Activated CD4-positive, alpha-beta T cell treated with anti-CD3 and anti-CD28 coated beads, Interleukin-2, amount 10 ng/mL, durations not matched to agents 7 days and 5 days (primary cell): ENCODE measurements at places on chromosomes 6 and 20.

GRCh38 chr6:28803337-28803709 lies 120.5 kb downstream of the TRIM27 start:
- DNase-seq = no peak

DNA sequence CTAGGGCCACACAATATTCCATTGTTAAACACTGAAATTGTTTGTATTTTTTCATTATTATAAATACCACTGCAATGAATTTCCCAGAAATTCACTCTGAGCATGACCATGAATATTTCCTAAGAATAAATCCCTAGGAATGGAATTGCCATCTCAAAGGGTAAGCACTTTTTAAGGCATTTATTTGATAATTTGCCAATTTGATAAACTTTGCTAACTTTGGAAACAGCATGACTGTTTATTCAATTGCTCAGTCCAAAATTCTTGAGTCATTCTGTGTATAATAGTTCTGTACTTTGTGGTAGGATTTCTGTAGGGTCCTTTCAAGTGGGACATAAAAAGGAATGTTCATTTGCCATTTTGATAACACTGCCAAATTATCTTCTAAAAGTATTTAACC lies 44.2 kb upstream of the TOX2 start:
- DNase-seq = no peak

DNA sequence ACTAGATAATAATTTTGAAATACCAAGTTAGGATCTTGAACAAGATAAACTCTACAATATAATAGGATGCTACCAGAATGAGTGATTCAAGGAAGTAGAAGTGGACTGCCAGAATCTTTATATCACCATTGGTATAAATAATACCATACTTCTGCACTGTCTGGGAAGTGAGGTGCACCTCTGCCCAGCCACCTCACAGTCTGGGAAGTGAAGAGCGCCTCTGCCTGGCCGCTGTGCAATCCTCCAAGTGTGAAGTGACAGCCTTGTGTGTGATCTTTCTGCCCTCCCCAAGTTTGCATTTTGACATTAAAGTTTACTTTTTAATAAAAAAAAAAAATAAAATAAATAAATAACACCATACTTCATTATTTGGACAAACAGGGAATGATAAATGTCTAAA lies 18.8 kb downstream of the LATS1 start:
- no peak for DNase-seq

DNA sequence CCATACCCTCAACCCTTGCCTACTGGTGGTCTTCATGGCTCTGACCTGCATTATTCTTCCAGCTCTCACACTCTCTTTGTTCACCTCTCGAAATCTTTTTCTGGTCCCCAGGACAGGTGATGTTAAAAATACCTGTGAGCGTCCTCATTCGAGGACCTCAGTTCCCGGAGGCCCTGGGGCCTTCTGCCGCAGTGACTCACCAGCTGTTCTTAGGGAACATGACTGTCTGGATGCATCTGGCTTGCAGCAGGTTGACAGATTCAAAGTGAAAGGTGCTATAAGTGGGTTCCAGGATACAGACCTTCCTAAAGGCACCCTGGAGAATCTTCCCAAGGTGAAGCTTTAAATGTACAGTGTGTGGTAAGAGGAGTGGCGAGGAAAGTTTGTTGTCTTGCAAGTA lies 210.4 kb upstream of the KCNG1 start:
- DNase-seq = no peak

- no peak for DNase-seq
Observed at GRCh38 chr6:117072134-117072533, 193.2 kb upstream of the VGLL2 start.

DNA sequence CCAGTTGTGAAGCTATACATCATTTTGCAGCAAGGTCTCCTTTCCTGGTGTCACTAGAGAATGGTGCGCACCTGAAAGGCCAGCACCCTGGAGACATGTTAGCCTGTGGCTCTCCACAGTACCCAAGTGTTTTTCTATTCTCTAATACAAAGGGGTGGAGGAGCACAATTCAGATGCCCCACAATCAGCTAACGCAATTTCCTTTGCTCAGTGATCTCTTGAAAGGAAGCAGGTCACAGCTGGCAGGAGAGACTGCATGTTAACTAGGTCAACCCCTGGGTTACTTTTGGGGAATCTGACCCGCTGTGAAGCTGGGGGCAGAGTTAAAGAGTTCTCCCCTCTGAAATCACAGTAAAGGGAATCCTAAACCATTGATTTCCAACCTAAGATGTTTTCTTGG lies 92.5 kb downstream of the B3GAT2 start:
- no peak for DNase-seq

DNA sequence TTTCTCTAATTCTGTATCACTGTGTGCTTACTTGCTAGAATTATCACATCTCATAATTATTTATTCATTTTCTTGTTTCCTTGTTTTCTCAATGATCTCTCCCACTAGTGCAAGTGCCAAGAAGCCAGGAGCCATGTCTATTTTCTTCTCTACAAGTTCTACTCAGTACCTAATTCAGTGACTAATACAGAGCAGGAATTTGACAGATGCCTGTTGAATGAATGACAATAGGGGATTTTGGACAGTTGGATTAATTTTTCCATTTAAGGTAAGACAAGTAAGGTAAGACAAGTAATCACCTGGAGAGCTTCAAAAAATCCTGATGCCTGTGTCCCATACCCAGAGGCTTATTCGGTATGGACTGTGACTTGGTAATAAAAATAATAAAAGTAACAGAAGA lies 81.0 kb downstream of the EDN1 start:
- no peak for DNase-seq

GRCh38 chr6:43193929-43194328 lies 11.9 kb downstream of the CUL9 start:
- DNase-seq = no peak

GRCh38 chr20:16609066-16609465 lies 35.8 kb upstream of the KIF16B start:
- DNase-seq = no peak

- no peak for DNase-seq
Observed at GRCh38 chr6:24536466-24536865, 41.7 kb downstream of the ALDH5A1 start.

DNA sequence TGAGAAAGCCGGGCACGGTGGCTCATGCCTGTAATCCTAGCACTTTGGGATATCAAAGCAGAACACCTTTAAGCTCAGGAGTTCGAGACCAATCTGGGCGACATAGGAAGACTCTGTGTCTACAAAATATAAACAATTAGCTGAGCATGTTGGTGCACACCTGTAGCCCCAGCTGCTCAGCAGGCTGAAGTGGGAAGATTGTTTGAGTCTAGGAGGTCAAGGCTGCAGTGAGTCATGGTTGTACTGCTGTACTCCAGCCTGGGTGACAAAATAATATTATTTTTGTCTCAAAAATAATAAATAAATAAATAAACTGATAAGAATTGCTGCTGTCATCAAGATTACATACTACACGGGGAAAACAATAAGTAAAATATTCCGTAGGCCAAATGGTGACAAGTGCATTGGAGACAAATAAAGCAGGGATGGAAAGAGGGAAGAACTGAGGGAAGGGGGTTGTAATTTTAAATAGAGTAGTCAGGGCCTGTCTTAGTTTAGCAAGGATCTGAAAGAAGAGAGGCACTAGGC lies 14.0 kb upstream of the TOP1 start:
- DNase-seq = no peak

- DNase-seq = no peak
Observed at GRCh38 chr6:169841251-169841650, 89.8 kb downstream of the ERMARD start.

DNA sequence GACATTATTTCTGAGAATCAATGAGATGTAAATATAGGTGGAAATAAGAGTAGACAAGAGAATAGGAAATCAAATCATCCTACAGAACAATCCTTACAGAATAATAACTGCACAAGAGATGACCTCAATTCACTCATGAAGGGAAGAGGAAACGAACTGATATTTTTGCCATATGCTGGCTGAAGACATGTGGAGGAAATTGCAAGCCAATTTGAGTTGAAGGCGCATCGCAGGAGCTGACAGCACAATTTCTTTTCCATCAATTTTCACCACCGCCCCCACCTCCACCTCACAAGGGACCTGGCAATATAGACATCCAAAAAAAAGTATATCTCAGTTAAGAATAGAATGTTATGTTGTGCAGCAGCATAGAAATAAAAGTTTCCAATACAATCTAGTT lies 20.3 kb downstream of the CITED2 start:
- no peak for DNase-seq

GRCh38 chr6:70396796-70397729 lies 16.2 kb upstream of the FAM135A start:
- DNase-seq = no peak

- DNase-seq = no peak
Observed at GRCh38 chr6:154508573-154509375, 1.7 kb downstream of the CNKSR3 start.
